ENCODE measurements at places on chromosomes 1 and 21.

DNA sequence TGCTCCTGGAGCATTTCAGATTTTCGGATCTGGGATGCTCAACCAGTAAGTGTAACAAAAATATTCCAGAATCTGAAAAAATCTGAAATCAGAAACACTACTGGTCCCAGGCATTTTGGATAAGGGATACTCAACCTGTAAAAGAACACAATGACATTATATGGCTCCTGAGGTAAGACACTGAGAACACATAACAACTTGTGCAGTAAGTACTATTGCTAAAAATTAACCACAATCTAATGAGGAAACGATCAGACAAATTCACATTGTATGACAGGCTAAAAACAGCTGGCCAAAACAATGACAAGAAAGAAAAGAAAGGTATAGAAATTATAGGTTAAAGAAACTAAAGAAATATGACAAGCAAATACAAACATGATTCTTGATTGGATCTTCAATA lies 54.9 kb downstream of the LTN1 start:
- DNase-seq: no peak

GRCh38 chr1:2866422-2867086 lies 65.1 kb upstream of the TTC34 start:
- DNase-seq: no peak

DNA sequence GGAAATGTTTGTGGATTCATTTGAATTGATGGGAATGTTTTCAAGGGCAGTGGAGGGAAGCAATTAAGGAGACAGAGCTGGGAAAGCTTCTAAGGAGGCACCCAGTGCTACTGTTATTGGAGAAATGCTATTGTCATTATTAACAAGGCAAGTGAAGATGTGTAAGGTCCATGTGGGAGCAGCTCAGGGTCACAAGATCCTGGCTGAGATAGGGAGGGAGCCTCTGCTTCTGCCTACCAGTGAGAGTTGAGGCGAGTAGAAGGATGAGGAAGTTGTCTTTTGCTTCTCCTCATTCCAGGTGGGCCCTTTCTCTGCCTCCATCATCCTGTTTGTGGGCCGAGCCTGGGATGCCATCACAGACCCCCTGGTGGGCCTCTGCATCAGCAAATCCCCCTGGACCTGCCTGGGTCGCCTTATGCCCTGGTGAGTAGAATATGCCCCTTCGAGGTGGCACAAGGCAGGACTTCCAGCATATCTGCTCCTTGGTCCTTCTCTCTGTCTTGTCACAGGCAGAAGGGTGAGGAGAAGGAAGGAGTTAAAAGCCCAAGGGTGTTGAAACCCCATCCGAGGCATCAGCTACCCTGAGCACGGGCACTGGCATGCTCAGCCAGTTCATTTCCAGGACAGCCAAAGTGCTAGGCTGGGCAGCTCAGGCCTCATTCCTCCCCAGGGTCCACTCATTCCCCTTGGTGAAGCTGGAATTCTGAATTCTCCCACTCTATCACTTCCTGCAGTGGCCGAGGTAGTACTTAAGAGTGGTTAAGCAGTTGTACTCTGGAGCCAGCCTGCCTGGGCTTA lies 3.7 kb downstream of the MFSD2A start:
- no peak for DNase-seq

DNA sequence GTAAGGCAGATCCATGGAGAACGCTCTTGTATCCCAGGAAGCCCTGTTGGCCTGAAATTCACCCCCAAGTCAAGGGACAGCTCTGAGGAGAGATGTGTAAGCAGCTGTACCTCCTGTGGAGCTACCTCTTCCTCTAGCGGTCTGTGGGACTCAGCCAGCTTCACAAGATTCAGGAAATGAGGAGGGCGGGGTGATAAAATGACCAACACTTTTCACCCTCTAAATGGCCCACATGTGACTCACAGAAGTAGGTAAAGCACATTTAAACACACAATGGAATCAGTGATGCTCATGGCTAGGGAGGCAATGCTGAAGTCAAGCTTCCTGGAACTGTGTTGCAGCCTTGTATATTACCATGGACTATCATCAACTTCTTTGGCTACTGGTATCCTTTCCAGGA lies at the start of gene SH2D1B:
TSS of gene SH2D1B (minus strand) at position 135 of the 400 bp plus-strand sequence. CDS start at position 15, 120 bp downstream.
- DNase-seq: no peak

DNA sequence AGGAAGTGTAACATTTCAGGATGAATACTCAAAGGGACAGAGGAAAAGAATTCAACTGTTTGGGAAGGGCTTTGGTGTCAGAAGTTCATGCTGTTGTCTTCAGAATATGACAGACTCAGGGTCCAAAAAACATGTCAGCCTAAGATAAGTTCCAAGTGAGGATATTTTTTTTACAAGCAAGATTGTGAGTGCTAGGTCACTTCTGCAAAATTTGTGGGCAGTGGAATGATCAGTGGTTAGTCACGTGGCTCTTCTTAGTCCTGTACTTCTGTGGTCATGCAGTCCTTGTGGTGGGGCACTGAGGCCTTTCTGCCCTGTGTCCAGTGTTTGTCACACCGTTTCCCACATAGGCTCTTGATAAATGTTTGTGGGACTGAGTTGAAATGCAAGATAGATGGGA lies 5.2 kb downstream of the RGL1 start:
- DNase-seq: no peak

- DNase-seq: peak; percentile 44
These were observed 1.1 kb downstream of the PIK3CD start for GRCh38 chr1:9652379-9653209.

- DNase-seq: peak; percentile 39
These were observed 105.4 kb downstream of the SLC45A1 start for GRCh38 chr1:8423269-8423691.

DNA sequence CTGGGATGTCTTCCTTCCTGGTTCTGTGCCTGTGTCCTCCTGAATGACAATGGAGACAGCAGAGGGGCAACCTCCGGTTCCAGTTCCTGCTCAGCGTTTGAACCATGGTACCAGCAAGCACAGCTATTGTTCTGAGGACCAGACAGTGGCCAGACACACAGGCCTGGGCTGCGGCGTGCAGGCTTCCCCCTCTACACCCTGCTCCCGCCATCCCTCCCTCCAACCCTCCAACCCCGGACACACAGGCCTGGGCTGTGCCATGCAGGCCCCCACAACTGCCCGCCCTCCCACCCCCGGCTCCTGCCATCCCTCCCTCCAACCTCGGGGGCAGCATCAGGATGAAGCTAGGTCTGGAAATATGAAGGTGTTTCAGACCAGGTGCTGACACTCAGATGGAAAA lies 5.6 kb upstream of the MEGF6 start:
- DNase-seq: no peak

GRCh38 chr1:192877283-192877886 lies 68.5 kb downstream of the RGS2 start:
- no peak for DNase-seq

DNA sequence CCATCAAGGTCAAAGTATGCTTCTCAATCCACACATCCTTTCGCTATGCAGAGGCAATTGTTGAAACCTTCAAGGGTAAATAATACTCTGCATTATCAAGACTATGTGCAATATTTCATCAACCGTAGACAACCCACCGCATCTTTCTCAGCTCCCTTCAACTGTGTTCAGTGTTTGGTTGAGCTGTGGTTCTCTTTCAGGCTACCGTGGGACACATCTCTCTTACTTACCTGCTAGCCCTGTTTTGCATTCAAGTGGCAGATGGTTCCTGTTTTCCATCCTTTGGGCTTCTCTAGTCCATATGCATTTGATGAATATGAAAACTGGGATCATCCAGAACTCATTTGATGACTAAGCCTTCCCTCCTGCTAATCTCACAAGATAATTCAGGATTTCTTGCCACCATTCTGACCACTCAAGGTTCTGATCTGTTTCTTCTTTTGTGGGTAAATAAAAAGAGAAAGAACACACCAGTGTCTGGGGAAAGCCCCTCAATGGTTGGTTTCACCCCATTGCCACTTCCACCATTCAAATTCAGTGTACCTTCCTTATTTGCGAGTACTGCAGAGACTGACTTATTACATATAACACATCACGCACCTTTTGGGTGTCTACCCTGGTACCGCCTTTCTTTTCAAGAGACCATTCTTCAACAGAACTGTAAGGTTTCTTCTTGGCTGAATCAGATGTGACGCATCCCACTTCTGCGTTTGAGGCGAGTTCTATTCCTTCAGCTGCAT lies 61.7 kb downstream of the BACE2 start:
- DNase-seq: no peak

- no peak for DNase-seq
These were observed 488.9 kb downstream of the SMYD3 start for GRCh38 chr1:246018146-246018545.

DNA sequence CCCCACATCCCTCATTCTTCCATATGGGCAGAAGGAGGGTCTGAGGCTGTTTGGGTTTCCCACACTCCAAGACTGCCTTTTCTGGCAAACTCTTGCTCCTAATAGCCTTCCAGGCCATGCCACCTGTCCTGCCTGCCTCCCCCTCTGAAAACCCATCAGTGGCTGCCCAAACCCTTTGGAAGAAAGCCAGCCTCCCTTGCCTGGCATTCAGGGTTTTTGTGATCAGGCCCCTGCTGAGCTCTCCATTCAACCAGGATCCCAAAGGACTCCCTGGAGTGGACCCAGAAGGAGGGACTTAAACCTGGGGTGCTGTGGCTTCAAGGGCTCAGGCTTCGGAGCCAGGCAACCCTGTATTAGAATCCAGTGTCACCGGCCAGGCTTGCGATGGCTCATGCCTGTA lies 4.2 kb upstream of the GUCA2A start:
- no peak for DNase-seq

GRCh38 chr1:108830119-108831008 lies 26.5 kb downstream of the AKNAD1 start:
- no peak for DNase-seq

DNA sequence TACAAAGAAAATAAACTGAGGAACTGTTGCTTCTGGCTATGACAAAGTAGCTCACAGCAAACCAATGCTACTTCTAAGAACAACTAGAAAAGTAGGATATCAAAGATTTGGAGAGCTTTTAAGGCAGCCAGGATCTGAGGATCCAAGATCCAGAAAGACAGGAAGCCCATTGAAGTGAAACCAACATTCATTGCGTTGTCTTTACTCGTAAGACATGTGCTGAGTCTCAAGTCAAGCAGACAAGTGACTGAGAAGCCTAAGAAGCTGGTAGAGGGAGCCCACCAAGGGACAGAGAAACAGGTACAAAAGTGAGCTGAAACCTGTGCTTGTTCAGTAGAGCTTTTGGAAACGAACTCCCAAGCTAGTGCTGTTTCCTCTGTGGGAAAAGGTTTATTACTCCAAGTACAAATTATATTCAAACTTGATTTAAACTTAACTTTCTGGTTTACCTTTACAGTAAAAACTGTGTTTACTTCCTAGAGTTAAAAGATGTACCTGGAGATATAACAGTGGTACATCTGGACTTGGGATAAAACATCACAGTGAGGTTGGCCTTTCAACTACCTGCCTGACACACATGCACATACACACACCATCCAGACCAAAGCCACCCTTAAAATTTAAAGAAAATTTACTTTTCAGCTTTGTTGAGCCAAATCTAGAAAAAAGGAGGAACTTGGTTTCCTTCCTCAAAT lies 41.2 kb downstream of the NME7 start:
- DNase-seq: no peak

GRCh38 chr1:156291226-156292061 lies 4.0 kb downstream of the GLMP start:
- DNase-seq: no peak

GRCh38 chr1:21749109-21749508 lies 33.8 kb downstream of the USP48 start:
- DNase-seq: no peak

DNA sequence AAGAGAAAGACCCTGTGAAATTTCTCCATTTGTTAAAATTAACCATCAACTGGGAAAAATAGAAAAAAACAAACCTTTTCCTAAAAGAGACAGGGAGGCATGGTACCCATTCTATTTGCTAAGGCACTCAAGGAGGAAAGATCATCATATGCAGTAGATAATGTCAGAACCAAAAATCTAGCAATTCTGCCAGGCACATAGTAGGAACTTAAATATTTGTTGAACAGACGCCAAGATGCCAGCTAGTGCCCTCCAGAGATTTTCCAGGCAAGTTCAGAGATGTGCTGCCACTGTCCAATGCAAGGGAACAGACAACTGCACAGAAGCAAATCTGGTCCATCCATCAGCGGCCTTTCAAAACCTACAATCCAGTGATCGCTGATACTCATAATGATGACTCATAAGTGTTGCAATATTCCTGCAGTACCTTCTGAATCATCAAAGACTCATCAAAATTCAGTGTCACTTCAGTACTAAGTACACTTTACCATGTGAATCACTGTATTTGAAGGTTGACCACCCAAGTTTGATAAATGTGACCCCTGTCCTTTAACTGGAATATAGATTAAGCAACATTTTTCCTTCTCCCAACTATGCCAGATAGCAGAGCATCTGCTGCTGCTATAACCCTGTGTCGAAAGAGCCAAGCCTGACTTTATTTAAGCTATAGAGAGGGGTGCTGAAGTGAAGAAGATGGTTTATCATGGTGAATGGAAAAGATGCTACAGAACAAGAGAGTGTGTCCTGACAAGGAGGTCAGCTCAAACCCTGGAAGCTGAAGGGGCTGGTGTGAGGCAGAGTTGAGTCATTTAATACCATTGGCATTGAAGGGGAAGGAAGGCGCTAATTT lies 99.1 kb downstream of the MT1HL1 start:
- DNase-seq: no peak

- no peak for DNase-seq
These were observed 113.9 kb upstream of the DPT start for GRCh38 chr1:168842916-168843315.

DNA sequence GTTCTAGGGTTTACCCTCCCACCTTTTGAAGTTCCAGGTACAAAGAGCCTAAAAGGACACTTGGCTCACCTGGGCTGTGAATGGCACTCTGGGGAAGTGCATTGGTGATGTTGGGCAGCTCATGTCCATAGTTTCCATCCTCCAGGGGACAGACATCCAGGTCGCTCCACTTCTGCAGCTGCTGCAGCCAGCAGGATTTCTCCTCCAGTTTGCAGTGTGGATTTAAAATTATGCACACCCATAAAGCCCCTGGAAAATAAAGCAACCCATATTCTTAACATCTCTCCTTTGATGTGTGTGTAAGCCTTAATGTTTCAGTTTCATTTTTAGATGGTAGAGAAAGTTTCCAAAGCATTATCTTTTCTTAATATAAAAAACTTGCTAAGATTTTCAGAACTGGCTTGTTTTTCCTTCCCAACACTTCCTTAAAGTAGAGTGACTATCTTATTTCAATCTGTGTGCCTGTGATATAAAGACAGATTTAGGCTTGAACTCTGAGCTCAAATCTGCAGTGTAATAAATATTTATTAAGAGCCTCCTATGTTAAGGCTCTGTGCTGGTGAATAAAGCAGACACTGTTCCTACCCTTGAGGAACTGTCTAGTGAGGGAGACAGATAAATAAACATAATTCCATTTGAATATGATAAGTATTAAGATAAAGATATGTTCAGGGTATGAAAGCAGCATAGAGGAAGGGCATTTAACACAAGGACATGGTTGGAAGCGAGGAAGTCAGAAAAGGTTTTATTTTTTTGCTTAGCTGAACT lies 39.1 kb downstream of the UROD start:
- DNase-seq: no peak

Measured in stimulated activated CD4-positive, alpha-beta T cell treated with anti-CD3 and anti-CD28 coated beads, TNF-alpha, amount 100 ng/mL, for 4 hours (primary cell).